OCI-LY7 (cell line): ENCODE measurements at places on chromosomes 13 and 19.
A peak's percentile ranks its signal among the peaks of the same experiment; 100 is the strongest.

DNA sequence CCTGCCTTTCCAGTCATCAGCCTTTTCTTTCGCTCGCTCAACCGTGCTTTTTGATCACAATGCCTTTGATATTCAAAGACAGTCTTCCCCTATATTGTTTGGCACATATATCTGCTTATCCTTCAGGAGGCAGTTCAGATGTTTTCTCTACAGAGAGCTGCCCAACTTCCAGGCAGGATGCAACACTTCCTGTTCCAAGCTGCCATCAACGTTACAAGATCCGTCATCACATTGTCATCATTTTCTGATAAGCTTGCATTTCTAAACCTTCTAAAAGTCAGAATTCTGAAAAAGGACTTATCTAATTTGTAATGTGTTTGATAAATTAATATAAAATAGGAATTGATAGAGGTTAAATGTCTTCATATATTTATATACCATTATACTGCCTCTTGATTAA lies 574.2 kb downstream of the TBC1D4 start:
- no peak for DNase-seq

GRCh38 chr13:85497652-85498051 lies 301.6 kb downstream of the SLITRK6 start:
- no peak for DNase-seq

DNA sequence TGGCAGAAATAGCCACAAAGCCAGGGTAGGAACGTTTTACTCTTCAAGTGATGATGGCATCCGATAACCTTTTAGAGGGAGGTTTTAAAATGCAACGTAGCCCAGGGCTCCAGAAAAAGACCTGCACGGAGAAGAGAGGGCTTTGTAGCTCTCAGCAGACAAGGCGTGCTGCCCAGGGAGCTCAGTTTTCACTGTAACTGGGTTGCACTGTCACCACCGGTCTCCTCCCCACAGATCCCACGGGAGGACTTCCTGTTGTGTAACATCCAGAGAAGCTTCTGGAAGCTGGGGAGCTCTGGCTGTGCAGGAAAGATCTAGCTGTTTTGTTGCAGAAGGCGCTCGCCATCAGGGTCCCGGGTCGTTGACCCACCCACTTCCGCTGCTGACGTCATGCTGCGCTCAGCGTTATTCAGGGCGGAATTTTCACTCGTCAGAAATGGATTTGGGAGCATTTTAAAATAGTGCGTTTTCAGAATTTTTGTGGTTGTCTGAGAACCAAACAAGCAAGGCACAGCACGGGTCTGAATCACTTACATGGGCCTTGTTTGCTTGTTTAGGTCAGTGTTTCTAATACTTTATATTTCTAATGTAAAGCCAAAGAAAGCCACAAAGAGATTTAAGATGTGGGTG lies 50.8 kb downstream of the ATP11A start:
- no peak for DNase-seq

GRCh38 chr13:71722206-71722605 lies 144.8 kb downstream of the DACH1 start:
- no peak for DNase-seq

DNA sequence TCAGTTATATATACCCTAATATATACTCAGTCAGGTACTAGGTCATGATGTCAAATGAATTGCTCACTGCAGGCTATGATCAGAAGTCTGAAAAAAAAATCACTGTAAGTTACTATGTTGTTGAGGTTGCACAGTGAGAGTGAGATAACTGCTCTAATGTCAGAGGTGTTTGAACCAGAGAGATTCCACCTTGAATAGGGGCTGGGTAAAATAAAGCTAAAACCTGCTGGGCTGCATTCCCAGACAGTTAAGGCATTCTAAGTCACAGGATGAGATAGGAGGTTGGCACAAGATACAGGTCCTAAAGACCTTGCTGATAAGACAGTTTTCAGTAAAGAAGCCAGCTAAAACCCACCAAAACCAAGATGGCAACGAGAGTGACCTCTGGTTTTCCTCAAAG lies 10.2 kb downstream of the EPSTI1 start:
- DNase-seq, result no peak

- no peak for DNase-seq
Observed at GRCh38 chr19:48784527-48784926, 26.3 kb downstream of the BCAT2 start.

DNA sequence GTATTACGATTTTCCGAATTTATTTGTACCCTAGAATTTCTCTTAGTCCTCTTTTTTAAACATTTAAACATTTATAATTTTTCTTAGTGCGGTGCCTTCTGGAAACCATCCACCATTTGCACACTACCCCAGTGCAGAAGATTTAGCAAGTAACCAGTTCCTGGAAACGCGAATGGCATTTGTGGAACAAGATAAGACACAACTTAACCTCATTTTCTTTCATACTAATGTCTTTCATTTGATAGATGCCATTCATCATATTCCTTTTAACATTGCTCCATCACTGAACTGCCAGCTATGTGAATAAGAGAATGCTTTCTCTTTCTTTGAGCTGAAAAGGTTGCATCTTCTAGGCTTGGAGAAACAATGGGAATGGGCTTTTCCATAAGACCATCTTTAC lies 6.8 kb downstream of the FRY start:
- DNase-seq, result no peak

DNA sequence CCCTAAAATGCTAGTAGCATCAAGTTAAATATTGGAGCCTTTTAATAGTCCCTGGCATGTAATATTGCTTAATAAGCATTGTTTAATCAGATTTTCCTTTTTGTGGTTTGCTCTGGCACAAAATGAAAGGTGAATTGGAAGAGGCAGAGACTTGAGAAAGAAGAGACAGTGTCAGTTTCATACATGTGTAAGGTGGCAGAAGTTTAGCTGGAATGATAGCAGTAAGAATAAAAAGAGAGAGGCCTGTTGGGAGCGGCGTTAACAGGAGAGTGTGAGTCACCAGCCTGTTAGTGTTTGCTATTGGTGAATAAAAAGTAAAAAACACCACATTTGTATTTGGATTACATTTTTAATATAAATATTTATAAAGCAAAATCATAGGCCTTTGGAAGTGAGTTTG lies 145.3 kb downstream of the PDS5B start:
- DNase-seq, result no peak

GRCh38 chr19:3879656-3880055 lies 829 bp upstream of the ATCAY start:
- DNase-seq, result no peak

DNA sequence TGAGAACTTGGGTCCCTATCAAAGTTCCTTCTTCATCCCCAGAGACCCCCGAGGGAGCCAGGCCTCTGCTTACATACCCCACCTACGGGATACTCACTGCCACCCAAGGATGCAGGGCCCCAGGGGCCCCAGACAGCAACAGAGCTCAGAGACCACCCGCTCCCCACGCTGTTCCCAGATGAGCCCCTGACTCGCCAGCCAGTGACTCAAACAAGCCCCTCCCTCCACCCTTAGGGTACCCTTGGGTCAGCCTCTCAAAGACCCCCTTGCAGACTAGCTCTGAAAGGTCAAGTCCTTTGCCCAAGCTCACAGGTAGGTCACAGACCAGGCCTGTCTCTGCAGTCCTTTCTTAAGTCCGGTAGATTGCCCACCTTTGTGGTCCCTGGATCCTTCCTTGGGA lies 45.7 kb downstream of the CD320 start:
- no peak for DNase-seq

GRCh38 chr19:19170053-19170872 lies at the start of gene MEF2B:
Gene MEF2B, minus strand, starts transcription at chr19:19170263. Its CDS starts 19,528 bp downstream, at chr19:19150735.
- peak; percentile 96 for DNase-seq

GRCh38 chr13:26168237-26168814 lies 53.8 kb downstream of the RNF6 start:
- DNase-seq, result no peak

DNA sequence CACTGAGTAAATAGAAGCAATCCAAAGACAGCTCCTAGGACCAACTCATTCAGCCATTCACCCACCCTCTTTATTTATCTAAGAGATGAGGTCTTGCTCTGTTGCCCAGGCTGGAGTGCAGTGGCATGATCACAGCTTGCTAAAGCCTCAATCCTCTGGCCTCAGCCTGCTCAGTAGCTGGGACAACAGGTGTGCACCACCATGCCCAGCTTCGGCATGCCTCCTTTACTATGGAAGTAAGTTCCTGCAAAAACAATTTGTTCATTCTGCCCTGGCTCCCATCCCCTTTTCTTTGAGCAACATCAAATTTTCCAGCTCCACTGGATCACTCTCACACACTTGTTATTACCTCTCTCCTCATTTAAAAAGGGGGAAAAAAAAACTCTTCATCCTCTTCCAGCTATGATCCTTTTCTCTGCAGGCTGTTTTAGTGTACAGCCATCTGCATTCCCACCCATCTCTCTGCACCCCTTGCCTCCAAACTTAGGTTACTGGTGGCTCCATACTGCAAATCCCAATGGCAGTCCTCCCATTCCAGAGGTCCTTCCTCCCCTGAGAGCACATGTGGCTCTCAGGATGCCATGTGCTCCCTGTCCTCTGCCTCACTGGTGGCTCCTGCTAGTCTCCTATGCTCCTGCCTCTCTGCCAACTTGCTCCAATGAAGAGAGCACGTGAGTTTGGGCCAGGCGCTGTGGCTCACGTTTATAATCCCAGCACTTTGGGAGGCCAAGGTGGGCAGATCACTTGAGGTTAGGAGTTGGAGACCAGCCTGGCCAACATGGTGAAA lies 2.2 kb downstream of the ELOF1 start:
- no peak for DNase-seq

DNA sequence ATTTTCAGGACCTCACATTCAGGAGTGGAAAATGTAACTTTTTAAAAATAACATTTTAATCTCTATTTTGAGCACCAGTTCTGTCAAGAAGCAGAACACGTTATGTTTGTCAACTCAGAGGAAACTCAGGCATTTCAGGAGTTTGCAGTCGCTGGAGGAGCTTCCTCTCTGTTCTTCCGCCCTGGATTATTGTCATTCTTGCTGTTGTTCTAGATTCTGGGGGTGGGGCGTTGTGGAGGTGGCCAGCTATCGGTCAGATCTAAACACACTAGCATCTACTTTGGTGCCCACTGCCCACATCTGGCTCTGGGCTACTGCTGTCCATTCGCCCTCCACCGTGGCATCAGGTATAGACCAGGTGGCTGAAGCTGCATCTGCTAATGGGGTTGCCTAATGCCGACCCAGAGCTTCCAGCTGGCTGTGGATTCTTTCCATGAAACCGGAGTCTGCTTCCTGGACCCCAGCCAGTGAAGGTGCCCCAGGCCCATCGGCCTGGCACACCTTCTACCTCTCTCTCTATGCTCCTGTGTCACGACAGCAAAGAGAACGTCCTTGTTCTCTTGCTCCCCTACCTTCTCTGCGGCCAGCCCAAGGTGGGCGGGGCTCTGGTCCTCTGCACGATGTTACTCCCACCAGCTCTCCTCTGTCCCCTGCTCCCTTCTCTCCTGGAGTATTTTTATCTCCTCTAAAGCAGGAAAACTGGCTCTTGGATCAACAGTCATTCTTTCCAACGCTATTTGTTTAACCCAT lies 36.7 kb upstream of the DGKH start:
- DNase-seq, result no peak

GRCh38 chr13:27619093-27619727 lies 1.1 kb downstream of the LNX2 start:
- DNase-seq, result no peak

DNA sequence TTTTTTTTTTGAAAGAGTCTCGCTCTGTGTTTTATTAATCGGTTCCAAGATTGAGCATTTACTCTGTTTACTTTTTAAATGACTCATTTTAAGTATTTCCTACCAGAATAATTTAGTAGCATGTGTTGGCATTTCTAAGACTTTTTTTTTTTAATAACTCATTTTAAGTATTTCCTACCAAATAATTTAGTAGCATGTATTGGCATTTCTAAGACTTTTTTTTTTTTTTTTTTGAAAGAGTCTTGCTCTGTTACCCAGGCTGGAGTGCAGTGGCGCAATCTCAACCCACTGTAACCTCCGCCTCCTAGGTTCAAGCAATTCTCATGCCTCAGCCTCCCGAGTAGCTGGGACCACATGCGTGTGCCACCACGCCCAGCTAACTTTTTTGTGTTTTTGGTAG lies 13.1 kb downstream of the SETDB2 start:
- no peak for DNase-seq

- no peak for DNase-seq
Observed at GRCh38 chr13:30806784-30807183, 71.4 kb downstream of the ALOX5AP start.

GRCh38 chr13:92842145-92842544 lies 384.5 kb upstream of the GPC6 start:
- no peak for DNase-seq

- no peak for DNase-seq
Observed at GRCh38 chr13:72255908-72256307, 388.9 kb upstream of the DACH1 start.

- peak; percentile 67 for DNase-seq
Observed at GRCh38 chr13:46288570-46289259, 77.0 kb downstream of the LRRC63 start.

DNA sequence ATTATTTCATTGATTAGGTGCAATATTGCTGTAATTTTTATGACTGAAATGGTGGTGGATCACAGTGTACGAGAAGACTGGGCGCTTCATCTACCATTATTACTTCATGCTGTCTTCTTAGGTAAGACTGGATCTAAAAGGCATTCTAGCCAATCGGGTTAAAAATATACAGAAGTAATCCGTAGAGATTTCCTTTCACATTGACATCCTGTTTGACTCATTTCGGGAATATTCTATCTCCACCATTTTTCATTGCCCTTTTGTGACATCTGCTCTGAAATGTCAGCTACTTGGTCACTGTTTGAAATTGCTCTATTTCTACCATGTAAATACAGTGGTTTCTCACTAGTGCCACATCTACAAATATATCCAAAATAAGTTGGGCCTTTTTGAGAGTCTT lies 90.2 kb downstream of the ZAR1L start:
- DNase-seq, result no peak

DNA sequence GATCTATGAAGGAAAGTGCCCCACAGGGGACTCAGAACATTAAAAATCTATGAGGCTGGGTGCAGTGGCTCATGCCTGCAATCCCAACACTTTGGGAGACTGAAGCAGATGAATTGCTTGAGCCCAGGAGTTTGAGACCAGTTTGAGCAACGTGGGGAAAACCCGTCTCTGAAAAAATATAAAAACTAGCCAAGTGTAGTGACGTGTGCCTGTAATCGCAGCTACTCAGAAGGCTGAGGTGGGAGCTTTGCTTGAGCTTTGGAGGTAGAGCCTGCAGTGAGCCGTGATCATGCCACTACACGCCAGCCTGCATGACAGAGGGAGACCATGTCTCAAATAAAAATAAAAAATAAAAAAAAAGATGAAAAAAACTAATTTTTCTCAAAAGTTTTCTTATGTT lies 1070.6 kb downstream of the PCDH9 start:
- no peak for DNase-seq

- peak; percentile 90 for DNase-seq
Observed at GRCh38 chr13:26785838-26786630, 25.4 kb upstream of the GPR12 start.

GRCh38 chr19:8571006-8571411 lies 6.2 kb downstream of the MYO1F start:
- DNase-seq, result no peak

- no peak for DNase-seq
Observed at GRCh38 chr13:36096461-36097416, 34.4 kb downstream of the DCLK1 start.
